ENCODE measurements at places on chromosomes 4 and X.

DNA sequence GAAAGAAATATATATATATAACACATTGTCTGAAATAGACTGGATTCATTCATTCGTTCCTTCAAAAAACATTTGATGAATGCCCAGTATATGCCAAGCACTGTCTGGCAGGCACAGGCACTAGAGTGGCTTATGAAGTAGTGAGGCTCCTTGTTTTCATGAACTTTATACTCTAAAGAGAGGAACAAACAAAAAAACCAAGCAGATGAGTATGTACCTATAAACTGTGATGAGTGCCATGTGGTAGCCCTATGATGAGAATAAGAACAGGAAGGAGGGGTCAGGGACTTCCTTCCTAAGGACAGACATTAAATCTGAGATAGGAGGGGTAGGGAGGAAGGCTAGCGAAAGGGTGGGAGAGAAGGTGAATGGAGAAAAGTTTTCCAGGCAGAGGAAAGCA lies 19.5 kb upstream of the PDGFRA start:
- DNase-seq = no peak

DNA sequence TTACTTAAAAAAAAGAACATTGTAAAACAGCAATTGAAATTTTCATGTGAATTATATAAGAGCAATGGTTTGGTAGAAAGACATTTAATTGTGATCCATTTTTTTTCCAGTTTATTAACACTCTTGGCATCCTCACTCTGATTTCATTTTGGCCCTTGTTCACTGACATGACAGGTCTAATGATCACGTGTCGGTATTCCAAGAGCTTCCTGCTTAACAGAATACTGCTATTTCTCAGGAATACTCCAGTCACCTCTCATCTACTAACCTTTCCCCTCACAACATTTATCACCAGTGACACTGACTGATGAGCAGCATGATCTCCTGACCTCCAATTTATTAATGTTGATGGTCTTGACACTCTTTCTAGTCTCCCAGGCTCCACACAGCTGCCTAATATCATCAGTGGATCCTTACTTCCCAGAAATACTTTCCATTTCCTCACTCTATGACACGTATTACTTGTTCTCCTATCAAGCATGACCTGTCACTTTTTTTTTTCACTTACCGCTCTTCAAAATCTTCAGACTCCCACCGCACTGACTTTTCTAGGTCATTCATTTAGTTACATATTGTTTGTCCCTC lies 847.8 kb upstream of the SLIT2 start:
- no peak for DNase-seq

DNA sequence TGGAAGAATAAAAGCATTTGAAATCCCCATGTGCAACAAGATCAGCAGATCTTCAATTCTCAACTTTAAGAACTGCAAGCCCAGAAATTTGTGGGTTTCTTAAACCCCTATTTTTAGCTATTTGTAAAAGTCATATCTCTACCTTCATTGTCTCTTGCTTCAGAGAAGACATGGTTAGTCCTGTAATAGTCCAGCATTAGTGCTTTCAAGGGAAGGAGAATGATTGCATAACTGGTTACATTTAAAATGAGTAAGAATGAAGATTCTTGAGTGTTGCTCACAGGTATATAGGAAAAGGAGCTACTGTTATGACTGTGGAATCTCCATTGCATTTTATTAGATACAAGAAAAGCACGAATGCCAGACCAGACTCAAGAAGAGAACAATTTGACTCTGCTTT lies 84.0 kb downstream of the CCSER1 start:
- no peak for DNase-seq

GRCh38 chr4:173527103-173527891 lies 2.7 kb downstream of the HAND2 start:
- no peak for DNase-seq

DNA sequence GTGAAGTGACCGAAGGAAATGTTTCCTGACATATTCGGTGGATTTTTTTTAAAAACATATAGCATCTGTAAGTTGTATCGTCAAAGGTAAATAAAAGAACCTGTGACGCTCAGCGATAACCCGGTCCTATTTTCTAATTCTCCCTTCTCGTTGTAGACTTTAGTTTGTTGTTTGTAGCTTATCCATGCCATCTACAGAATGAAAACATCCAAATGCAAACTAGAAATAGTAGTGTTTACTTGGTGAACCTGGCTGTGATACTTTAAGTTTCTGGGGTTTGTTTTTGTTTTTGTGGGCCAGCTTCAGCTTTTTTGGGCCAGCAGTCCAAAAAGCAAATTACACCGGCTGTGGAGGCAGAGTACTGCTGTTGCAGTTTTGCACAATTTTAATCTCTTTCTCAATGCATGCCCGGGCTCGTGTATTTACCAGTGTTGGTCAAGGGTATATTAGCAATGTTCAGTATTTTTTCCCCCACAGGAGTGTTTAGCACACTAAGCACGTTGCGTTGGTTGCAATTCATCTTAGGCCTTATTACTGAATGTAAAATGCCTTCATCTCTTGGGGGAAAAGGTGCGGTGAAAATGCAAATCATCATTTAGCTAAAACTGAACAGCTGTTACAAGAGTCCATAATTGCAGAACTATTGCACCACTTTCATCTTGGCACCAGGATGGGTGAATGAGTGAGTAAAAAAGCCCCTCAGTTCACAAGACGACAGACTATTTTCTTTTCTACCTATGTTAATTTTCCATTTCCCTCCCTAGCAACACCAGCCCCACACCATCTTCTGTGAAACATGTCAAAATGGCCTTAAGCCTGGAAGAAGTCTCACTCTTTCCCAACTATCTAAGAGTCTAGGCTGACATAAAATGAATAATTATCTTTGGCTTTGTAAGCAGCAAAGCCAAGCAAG lies 1.7 kb upstream of the CNOT6L start:
- DNase-seq = no peak

- no peak for DNase-seq
Observed at GRCh38 chr4:15413010-15413622, 14.7 kb upstream of the C1QTNF7 start.

DNA sequence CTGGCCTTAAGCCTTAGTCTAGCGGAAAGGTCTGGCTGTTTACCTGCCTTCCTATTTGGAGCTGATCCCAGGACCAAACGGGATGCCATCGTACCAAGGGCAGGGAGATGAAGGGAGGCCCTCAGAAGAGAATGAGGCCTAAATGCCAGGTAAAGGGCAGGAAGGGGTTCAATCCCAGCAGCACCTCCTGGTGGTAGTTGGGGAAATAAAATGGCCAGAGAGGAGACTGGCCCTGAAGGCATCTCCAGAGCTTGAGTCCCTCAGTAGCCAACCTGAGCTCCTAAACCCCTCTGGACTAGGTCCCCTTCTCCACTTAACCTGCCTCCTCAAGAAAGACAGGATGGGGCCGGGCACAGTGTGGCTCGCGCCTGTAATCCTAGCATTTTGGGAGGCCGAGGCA lies 53.7 kb downstream of the KDM5C start:
- no peak for DNase-seq

DNA sequence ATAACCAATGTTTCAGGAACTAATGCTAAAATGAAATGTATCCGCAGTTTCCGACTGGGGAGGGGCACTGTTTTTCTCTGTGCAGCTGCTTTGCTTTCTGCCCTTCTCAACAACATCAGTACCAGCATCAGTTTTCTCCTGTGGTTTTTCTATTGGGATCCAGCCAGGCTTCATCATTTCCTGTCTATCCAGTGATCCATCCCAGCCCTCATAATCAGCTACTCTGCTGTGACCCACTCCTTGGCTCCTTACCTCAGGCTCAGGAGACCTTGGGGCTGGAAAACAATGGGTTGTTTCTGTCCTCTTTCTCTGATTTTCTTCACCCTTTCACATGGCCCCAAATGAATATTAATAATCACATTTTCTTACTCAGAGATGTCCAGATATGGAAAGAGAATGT lies 222.2 kb upstream of the DKK2 start:
- DNase-seq = no peak

DNA sequence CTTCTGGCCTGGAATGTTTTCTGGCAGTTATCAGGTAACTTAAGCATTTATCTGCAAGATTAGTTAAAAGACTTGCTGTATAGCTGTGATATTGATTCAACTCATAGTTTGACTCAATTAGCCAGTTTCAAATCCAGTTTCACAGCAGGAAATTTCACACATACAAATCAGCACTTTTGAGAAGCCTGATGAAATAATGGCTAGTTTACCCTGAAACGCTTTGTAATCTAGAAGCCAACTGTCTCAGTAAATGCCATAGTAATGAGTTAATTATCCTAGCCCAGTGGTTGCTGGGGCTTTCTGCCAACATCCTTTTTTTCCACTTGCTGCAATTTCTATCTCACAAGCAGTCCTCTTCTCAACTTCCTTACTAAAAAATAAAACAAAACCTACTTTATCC lies 53.1 kb downstream of the ARHGEF38 start:
- DNase-seq = no peak

DNA sequence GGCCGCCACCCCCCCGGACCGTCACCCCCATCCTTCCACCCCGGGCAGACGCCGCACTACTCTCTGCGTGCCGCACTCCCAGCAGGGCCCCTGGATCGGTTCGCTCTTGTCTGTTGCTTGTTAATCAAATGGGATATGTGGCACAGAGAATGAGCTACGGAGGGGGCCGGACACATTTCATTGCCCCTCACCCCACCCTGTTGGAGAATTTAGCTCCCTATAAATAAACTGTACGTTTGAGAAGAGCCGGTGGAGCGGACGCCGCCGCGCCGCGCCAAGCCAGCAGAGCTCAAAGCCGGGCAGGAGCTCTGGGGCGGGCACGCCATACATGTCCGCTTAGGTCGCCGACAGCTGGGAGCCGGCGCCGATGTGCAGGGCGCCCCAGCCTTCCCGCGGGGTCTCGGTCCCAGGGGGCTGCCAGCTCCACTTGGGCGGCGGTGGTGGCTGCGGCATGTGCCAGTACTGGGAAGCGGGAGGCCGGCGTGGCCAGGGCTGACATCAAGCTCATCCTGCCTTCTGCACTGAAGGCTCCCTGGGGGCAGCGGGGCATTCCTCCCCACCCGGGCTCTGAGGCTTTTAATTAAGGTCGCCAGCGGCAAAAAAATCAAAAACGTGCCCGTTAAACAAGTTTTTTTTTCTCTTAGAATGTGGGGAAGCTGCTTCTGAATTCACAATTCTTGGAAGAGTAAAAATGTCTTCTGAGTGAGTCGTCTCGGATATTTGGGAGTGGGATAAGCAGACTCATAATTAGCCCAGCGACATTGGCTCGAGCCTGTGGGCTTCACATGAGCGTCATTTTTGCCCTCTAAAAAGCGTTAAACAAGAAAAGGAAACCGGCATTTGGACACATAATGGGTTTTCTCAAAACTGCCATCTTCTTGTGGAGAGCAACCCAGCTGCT lies 1.1 kb upstream of the PCDH19 start:
- DNase-seq = peak; percentile 3

GRCh38 chr4:152559641-152560040 lies 23.7 kb upstream of the FBXW7 start:
- DNase-seq = no peak

- no peak for DNase-seq
Observed at GRCh38 chr4:74087481-74087880, 11.5 kb downstream of the CXCL2 start.

DNA sequence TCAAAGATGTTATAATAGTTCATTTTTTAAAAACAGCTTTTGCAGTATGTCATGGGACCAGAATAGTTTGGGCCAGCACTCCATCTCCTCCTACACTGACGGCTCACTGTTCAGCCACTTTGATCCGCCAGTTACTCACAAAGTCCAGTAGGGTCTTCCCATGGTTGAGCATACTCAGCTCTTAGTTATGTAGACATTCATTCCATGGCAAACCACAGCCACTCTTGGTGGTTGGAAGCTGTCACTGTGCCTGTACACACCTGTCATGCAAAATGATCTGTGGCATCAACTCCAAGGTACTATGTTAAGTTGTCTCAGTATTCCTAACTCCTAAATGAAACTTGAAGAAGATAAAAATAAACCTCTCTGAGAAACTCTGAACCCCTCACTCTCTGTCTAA lies 127.2 kb downstream of the NR3C2 start:
- DNase-seq = no peak

DNA sequence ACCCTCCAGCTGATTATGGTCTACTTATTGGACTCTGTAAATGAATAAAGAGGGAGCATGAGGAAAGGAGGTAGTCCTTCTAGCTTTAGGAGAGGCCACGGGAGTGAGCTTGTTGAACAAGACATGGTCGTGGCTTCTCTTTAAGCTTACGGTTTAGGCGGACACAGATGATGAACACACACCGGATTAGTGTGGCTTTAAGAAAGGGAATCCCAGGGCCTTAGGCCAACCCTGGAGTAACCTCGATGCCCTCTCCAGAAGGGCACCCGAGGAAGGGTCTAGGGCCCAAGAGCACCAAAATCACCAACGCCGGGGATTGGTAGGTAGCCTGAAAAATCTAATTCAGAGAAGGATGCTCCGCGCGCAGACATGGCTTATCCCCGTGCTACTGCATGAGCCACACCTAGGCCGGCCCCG lies 39.4 kb downstream of the ERVMER34-1 start:
- DNase-seq = no peak

DNA sequence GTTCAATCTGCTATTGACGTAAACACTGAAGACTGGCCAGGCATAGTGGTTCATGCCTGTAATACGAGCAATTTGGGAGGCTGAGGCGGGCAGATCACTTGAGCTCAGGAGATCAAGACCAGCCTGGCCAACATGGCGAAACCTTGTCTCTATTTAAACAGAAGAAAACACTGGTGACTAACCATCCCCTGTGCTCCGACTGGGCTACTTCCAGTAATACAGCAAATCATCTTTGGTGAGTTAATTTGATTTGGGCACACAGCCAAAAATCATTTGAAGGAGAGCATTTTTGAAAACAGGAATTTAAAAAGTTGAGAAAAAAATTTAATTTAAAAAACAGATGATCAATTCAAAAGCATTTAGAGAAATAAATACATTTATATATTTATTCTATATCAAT lies 52.0 kb downstream of the SEC24D start:
- no peak for DNase-seq

- DNase-seq = no peak
Observed at GRCh38 chr4:159010563-159011260, 92.2 kb upstream of the RAPGEF2 start.

GRCh38 chr4:184537269-184538022 lies 63.1 kb upstream of the IRF2 start:
- peak; percentile 92 for DNase-seq

Data from activated CD4-positive, alpha-beta T cell treated with anti-CD3 and anti-CD28 coated beads, Interleukin-2, amount 50 U/mL, for 48 hours (primary cell).